ENCODE measurements at places on chromosomes 6 and 20. TPM values are rescaled to one million over a fixed set of nuclear protein-coding genes. Genes with fewer than 3 reads are reported as not detected.
A peak's percentile ranks its signal among the peaks of the same experiment; 100 is the strongest.

Gene MEI4
- polyA plus RNA-seq, result not detected

Gene MUC22
- not detected for polyA plus RNA-seq

Gene FLOT1
- polyA plus RNA-seq, result 301 TPM

DNA sequence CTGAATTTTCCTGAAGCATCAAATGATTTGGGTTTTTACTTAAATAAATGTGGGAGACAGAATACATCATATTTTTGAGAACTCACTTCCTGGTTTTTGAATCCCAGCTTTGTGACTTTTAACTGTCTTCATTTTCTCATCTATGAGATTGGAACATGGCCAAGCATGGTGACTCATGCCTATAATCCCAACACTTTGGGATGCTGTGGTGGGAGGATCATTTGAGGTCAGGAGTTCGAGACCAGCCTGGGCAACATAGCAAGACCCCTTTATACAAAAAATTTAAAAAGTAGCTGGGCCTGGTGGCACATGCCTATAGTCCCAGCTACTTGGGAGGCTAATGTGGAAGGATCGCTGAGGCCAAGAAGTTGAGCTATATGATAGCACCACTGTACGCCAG lies 122.3 kb downstream of the QKI start:
- DNase-seq, result peak; percentile 47

GRCh38 chr6:39754514-39755115 lies 29.4 kb upstream of the KIF6 start:
- DNase-seq, result peak; percentile 6

DNA sequence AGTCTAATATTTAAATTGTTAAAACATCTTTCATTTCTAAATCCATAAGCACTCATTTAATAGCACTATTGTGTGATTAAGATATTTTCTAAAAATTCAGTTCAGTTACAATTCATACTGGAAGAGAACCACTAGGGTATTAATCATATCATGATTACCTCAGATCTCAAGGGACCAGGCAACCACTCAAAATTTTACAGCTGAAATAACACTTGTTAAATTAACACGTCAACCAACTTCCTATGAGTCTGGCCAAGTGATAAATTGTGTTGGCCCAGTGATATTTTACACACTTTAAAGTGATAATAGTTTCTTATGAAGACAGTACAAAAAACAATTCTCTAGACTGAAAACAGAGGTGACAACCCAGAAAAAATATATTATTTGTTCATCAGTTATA lies 869.0 kb upstream of the ADGRB3 start:
- peak; percentile 5 for DNase-seq

- no peak for DNase-seq
These were observed 170.4 kb upstream of the COL21A1 start for GRCh38 chr6:56417823-56418222.

DNA sequence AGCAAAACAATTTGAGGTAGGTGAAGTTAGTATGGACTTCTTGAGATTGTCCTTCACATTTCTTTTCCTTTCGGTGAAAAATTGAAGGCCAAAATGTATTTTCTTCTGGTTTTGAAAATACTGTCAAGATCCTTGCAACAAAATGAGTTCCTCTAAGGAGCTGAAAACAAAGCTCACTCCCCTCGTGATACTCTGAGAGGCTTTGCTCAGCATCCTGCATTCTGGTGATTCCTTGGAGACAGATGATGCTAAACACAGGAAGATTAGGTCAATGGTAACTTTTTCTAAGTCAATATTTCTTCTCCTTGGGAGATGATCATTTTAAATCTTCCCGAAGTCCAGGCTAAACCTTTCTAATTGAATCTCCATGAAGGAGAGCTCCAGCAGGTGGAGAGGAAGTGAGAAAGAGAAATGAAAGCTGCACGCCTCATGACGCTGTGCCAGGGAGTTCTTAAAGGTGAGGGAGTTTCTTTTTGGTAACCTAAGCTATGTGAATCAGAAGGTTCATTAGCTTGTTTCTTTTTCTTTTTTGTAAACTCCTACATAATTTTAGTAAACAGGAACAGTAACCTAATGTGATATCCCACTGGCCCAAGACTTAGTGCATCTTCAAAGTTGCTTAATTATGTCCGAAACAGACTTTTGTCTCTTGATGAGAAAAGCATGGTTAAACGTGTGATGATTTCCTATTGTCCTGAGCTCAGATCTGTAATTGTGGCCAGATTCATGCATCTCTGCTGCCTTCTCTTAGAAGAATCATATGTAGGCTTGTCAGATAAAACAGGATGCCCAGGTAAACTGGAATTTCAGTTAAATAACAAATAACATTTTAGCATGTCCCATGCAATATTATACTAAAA lies 15.0 kb downstream of the ESR1 start:
- DNase-seq, result no peak

- DNase-seq, result no peak
These were observed 65.6 kb downstream of the C6orf118 start for GRCh38 chr6:165243801-165244200.

GRCh38 chr6:144870782-144871181 lies 585.6 kb downstream of the UTRN start:
- DNase-seq, result no peak
